NCI-H510A (cell line): ENCODE measurements at places on chromosomes 4 and X.

DNA sequence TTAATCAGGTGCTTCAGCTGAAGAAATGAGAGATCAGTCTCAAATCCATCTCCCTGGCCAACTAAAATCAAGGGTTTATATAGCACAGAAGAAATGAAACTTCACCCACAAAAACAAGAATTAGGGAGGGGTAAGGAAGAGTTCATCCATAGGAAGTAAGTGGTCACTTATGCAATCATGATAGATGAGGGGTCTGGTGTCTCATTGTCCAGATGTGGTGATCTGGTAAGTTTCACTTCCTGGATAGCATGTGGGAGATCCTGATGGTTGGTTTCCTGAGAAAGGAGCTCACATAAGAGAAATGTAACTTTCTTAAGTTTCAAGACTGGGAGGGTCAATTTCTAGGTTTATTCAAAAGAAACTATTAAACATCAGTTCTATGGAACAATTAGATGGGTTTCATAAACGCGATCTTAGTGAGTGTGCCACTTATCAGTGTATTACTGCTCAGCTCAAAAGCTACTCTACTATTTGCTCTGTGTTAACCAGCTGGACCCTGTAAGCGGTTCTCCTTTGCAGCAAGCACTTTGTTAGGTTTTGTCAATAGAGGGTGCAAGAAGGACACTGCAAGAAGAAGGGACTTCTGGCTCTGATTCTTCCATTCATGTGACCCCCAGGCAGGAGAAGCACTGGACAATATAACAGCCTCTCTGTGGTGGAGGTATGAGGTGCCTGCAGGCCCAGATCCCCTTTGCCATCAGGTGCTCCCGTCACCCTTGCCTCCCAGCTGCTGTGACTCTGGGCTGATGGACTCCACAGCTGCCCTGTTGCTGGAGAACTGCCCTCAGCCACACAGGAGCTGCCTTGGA, 35.4 kb upstream of the HPSE start:
- DNase-seq = no peak

GRCh38 chr4:98468709-98469108, 189.7 kb downstream of the TSPAN5 start:
- no peak for DNase-seq

DNA sequence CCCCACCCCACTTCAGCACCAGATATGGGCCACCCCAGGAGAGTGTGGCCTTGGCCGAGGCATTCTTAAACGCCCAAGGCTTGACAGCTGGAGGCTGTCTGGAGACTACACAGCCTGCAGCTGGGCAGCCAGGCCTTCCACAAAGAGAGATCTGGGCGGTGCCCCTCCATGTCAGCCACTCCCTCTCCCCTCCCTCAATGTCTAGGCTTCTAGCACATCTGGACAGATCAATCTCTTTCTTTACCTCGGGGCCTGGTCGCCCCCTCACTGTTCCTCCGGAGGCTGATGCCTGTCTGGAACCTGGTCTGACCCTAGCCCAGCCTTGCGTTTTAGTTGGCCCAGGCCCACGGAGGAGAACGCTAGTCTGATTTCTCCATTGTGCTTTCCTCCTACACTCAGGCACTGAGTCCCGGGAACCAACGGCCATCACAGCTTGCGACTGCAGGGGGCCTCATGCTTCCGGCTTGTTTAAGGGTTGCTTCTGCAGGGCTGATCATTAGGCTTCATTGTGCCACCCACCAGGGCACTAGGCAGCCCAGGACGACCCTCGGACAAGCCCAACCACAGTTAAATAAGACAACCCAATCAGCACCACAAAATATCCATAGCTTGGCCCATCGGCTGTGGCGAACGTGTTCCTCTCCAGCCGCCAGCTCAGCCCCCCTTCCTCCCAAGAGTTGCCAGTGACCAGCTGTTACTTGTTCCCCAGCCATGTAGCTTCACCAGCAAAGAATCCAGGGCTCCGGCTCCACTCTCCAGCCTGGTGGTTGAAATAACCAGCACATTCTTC, 200.6 kb downstream of the BCOR start:
- DNase-seq = no peak

GRCh38 chr4:15366721-15367120, 61.1 kb upstream of the C1QTNF7 start:
- DNase-seq = no peak

GRCh38 chr4:94803181-94803580, 45.4 kb downstream of the BMPR1B start:
- DNase-seq = no peak

- DNase-seq = no peak
These were observed 32.9 kb upstream of the GC start for GRCh38 chr4:71816676-71817303.

DNA sequence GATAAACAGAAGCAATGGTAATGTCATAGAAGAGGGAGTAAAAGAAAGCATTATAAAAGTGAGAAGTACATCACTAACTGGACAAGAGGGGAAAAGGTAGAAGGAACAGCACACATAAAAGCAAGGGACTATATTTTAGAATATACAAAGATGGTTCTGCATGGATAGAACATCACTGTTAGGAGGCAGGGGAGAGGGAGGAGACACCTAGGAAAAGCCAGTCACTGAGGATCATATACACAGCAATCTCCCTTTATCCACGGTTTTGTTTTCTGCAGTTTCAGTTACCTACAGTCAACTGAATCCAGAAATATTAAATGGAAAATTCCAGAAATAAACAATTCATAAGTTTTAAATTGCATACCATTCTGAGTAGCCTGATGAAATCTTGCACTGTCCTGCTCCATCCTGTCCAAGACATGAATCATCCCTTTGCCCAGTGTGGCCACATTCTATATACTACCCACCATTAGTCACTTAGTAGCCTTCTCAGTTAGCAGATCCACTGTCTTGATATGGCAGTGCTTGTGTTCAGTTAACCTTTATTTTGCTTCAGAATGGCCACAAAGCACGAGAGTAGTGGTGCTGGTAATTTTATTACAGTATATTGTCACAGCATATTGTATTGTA, 74.2 kb downstream of the PPA2 start:
- no peak for DNase-seq

DNA sequence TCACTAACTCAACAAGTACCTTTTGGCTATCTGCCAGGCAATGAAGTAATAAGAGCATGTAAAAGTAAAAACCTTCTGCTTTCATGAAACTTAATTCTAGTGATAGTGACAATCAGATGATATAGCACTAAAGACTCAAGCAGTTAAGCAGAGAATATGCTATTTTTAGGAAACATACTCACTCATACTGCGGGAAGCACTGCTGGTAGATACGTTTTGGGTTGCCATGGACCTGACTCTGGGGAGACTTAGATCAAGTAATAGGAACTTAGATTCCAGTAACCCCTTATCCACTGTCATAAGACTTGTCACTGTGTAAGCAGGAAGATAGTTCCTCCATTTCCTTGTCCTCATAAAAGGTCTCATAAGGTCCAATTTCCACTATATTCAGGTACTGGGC, 386.3 kb downstream of the DMD start:
- DNase-seq = no peak
